ENCODE measurements at places on chromosomes 6 and 20.

DNA sequence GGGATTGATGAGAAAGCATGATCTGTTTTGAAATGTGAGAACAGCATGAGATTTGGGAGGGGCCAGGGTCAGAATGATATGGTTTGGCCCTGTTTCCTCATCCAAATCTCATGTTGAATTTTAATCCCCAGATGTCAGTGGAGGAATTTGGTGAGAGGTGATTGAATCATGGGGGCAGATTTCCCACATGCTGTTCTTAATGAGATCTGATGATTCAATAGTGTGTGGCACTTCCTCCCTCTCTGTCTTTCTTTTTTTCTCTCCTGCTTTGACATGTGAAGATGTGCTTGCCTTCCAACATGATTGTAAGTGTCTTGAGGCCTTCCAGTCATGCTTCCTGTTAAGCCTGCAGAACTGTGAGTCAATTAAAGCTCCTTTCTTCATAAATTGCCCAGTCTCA lies 1060.3 kb upstream of the CITED2 start:
- peak; percentile 68 for DNase-seq

DNA sequence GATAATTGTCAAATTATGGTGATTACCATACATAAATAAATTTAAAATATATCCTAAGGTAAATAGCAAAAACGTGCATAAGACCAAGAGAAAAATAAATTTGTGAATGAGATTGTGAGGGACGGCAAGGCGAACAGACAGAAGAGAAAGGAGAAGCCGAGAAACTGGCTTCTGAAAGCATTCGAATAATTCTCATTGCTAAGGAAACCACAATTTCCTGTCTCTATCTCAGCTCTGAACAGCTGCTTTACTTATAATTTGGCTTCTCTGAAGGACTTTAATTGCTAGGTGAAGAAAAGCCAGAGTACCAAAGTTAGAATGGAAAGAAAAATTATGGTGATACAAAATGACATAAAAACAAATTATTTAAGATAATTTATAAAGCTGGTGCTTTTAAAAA lies 79.0 kb upstream of the RGS17 start:
- DNase-seq: peak; percentile 51

GRCh38 chr6:144835322-144835973 lies 550.3 kb downstream of the UTRN start:
- no peak for DNase-seq

GRCh38 chr6:72206606-72207005 lies 320.3 kb downstream of the RIMS1 start:
- DNase-seq: no peak

DNA sequence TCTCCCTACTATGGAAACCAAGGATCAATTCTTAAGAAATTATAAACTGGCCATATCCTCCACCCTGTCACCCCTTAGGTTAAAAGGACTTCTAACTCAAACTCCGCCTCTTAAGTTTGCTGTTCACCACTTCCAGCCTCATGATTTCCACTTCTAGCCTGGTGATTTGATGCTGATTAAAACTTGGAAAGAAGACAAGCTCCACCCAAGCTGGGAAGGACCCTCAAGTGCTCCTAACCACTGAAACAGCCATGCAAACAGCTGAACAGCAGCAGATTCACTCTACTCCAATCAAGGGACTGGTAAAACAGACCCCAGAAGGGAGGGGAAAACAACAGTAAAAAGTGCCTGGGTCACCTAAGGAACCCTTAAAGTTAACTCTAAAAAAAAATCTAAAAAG lies 10.3 kb downstream of the LCA5 start:
- DNase-seq: no peak

GRCh38 chr6:68059899-68060298 lies 575.2 kb upstream of the ADGRB3 start:
- peak; percentile 3 for DNase-seq

GRCh38 chr20:12821249-12821648 lies 187.5 kb upstream of the SPTLC3 start:
- no peak for DNase-seq

DNA sequence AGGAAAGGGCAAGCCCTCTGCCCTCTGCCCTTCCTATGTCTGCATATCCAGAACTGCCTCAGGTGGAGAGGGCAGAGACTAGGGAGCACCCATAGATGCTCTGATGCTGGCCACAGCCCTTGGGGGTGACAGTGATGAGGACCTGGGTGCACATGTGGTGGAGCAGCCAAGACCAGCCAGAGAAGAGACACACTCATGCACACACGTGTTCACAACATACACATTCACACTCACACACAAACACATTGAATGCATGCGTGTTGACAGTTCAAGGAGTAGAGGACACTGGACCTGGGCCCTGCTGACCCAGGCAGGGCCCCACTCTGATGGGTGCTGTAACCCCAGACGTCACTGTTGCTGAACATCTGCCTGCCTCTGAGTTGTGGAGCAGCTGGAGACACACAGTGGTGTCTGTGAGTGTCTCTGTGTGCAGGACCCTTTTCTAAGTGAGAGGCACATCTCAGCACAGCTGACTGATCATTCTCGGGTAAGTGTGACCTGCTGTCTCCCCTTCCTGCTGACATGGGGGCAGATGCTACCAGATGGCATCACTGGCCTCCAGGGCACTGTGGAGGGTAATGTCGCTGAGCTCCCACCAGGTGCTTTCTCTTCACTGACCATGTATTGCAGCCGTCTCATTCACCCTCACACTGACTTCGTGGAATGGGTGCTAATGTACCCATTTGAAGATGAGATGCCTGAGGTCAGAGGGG lies 30.1 kb upstream of the MAS1L start:
- no peak for DNase-seq

DNA sequence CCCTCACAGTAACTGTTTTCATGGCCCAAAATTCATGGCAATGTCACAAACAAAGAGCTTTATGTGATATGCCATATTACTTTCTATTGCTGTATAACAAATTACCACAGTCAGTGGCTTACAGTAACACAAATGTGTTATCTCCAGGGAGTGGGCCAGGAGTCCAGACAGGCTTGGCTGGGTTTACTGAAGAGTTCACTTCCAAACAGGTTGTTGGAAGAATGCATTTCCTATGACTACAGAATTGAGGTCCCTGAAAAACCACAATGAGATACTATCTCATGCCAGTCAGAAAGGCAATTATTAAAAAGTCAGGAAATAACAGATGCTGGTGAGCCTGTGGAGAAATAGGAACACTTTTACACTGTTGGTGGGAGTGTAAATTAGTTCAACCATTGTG lies 431.9 kb downstream of the PKHD1 start:
- DNase-seq: no peak

GRCh38 chr20:33401921-33402369 lies 626 bp upstream of the CDK5RAP1 start:
- peak; percentile 18 for DNase-seq

GRCh38 chr6:42239333-42239732 lies 21.7 kb upstream of the MRPS10 start:
- DNase-seq: no peak

DNA sequence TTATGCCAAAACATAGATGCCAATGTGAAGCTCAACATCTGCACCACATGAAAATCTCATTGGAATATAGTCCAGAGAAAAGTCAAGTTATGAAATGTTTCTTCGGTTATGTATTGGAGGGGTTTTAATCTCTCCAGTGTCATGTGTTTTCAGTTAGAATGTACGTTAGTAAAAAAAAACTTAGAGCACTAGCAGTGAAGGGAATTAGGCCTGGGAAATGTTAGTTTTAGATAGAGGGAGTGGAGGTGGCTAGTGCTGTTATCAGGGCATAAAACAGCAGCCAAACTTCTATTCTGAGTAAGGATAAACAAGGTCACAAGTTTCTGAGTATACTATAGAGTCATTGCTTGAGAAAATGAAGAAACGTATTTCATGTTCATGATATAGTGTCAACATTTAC lies 42.9 kb downstream of the HDGFL1 start:
- no peak for DNase-seq

- DNase-seq: peak; percentile 40
These were observed 52.6 kb upstream of the SMIM29 start for GRCh38 chr6:34301408-34301807.

DNA sequence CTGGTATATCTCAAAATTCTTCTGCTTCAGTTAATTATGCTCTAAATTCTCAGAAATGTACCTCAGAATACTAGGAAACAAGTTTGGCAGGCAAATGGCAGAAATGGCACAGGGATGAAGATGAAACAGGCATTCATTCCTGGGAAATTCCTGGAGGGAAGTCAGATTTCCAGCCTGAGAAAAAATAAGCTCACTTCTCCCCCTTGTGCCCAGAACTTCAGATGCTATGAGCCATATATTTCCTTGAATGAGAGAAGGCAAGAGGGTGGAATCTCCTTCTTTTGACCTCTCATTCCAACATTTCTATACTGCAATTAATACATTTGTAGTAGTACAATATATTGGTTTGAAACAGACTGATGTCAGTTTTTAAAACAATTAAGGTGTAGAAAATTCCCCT lies 22.8 kb downstream of the RGS17 start:
- DNase-seq: peak; percentile 44

DNA sequence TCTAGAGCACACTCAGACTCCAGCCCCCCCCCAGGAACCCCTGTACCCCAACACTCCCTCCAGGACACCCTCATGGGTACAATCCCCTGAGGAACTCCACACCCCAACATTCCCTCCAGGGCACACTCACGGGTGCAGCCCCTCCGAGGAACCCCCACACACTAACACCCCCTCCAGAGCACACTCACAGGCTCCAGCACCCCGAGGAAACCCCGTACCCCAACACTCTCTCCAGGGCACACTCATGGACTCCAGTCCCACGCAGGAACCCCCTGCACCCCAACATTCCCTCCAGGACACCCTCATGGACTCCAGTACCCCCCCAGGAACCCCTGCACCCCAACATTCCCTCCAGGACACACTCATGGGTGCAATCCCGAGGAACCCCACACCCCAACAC lies 31.6 kb downstream of the LAMA5 start:
- DNase-seq: no peak

DNA sequence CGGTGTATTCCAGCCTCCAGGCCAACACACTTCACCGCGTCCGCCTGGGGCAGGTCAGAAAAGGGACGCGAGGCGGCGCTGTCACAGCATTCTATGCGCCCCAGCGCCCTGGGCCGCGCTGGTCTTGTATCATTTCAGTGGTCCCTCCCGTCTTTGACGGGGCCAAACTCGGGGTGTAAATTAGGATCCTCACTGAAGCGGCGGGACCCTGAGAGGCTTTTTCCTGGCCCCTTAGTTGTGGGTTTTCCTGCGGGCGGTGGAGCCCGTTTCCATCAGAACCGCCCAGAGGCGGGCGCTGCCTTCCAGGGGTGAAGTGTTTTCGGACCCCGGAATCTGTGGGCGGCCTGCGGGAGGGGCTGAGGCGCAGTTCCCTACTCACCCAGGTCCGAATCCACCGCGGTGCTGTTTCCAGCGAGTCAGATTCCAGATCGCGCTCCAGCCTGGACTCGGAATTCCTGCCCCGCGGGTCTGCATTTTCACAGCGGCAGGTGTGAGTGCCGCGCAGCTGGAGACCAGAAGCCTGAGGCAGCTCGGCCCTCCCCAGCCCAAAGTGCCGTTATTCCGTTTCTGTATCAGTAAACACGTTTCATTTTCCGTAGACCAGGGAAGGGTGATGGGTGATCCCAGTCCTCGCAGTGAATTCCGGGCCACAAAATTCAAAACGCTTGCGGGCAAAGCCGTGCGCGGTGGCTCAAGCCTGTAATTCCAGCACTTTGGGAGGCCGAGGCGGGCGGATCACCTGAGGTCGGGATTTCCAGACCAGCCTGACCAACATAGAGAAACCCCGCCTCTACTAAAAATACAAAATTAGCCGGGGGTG lies 3.9 kb upstream of the MICB start:
- peak; percentile 67 for DNase-seq

GRCh38 chr6:135810486-135810885 lies 41.0 kb upstream of the PDE7B start:
- DNase-seq: no peak

DNA sequence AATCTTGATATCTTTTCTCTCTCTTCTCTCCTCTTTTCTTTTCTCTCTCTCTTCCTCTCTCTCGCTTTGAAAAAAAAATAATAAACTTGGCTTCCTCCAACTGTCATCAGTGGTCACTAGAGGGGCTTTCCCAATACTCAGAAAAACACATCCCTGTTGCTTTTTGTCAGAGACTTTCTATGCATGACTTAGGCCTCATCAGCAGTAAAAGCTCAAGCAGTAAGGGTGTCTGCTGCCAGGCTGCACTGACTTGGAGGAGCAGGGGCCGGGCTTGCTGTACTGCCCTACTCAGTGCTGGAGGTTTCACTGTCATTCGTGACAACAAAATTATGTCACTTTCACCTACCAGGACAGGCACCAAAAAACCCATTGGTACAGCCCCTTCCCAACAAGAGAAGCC lies 272.0 kb downstream of the ADGB start:
- no peak for DNase-seq

DNA sequence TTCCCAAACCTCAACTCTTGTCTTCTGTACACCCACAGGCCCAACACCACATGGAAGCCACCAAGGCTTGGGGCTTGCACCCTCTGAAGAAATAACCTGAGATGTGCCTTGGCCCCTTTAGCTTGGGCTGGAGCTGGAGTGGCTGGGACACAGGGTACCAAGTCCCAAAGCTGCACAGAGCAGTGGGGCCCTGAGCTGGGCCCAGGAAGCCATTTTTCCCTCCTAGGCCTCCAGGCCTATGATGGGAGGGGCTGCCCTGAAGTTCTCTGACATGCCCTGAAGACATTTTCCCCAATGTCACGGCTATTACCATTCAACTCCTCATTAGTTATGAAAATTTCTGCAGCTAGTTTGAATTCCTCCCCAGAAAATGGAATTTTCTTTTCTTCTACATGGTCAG lies 163.2 kb upstream of the ARID1B start:
- no peak for DNase-seq

DNA sequence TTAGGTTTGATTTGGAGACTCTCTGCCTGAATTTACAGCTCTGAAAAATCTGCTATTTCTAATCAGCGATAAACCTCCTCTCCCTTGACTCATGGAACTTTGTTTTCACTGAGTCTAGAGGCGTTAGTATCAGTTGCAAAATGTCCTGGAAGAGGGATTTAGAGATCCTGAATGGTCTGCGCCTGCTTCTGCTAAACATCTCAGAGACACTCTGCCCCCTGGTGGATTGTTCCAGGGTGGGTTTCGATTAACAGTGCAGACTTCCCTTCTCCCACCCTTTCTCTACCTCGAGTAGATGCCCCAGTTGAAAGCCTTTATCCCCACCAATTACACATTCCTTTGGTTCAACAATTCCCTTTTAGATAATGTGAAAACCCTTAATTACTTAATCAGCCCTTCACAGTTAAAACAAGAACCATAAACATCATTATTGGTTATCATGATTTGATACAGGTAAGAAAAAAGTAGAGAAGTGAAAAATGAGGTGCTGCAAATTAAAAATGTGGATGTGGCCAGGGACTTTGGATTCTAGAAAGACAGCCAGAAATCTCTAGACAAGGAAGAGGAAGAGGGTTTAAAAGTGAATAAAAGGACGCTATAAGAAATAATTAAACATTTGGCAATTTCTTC lies 5.5 kb downstream of the HTR1B start:
- peak; percentile 92 for DNase-seq

GRCh38 chr6:43299338-43300293 lies 1.6 kb downstream of the SLC22A7 start:
- no peak for DNase-seq
